8988T (cell line): ENCODE measurements at places on chromosomes 5 and 9.

DNA sequence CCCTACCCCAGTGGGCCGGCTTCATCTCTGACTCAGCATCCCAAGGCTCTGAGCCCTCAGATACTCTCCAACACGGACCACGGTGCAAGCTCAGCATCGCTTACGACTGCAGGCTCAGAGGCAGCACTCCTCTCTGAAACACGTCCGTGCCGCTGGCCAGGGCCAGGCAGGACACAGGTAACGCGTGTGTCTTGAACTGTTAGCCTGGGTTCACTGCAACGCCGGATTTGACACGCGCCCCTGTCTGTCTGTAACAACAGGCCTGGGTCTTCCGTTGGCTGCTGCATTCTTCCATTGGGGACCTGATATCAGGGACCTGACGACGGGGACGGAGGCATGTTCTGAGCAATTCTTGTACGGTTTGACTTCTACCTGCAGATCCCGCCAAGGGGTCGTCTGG is 6.4 kb downstream of the SLC6A3 start:
- no peak for DNase-seq

DNA sequence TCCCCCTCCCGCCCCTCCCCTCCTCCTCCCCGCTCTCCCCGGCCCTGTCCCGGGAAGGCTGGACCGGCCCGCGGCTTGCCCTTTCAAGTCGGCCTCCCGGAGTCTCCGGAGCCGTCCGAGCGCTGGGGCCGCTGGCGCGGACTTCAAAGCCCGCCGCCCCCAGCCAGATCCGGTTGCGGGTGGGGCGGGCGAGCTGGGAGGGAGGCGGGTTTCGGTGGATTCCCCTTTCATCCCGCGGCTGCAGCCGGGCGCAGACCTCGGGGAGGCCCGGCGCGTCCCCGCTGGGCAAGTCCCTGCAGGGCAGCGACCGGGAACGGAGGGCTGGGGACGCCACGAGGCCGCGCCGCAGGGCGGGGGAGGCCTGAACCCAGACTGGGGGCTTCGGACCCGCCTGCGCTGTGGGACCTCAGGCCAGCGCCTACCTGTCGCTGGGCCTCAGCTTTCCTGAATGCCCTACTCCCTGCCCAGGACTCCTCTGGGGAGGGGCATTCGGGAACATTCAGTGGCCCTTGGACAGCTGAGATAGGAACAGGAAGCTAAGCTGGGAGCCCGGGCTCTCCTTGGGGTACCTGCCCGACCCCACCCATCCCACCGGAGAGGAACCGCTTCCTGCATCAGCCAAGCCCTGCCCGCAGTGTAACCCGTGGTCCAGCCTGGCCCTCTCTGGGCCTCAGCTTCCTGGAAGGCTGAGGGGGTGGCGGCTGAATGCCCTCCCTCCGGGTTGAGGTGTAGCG is 23.4 kb downstream of the C9orf50 start:
- no peak for DNase-seq

DNA sequence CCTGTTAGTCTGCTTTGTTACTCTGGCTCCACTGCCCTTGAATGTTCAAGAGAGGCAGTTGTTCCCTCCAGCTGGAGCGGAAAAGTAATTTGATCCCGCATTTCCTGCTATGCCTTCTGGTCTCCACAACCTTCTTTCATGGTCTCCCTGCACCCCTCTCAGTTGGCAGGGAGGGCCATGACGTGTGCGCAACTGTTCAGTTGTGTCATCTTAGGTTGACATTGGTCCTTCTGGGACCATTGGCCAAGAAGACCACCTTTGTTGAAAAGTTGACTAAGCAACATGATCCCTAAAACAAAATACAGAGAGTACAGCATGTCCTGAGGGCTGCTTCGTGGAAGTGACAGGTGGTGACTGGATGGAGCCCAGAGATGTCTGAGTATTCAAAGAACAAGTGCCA is 192.5 kb upstream of the TUT7 start:
- no peak for DNase-seq

GRCh38 chr9:136935651-136936050 is 8.9 kb downstream of the FBXW5 start:
- DNase-seq = no peak

GRCh38 chr5:143573568-143574170 is 170.2 kb upstream of the NR3C1 start:
- DNase-seq = no peak

DNA sequence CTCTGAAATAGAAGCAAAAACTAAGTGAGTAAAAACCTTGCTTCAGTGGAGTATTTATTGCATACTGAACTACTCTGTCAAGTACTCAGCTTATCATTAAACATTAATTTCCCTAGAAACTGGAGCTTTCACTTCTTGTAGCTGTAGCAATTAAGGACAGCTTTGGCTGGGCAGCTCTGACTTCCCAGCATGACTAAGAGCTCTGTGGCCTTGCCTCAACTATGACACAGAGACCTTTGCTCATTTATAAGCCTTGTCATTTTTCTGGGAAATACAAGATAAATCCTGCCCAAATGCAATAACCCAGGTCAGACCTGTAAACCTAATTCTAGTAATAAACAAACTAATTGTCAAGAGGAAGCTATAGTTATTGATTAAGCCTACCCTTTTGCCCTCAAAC is 65.4 kb upstream of the STK32A start:
- no peak for DNase-seq

GRCh38 chr5:81181576-81182316 is 51.4 kb upstream of the CKMT2 start:
- DNase-seq = no peak

GRCh38 chr5:10723514-10723913 is 37.5 kb downstream of the DAP start:
- no peak for DNase-seq

DNA sequence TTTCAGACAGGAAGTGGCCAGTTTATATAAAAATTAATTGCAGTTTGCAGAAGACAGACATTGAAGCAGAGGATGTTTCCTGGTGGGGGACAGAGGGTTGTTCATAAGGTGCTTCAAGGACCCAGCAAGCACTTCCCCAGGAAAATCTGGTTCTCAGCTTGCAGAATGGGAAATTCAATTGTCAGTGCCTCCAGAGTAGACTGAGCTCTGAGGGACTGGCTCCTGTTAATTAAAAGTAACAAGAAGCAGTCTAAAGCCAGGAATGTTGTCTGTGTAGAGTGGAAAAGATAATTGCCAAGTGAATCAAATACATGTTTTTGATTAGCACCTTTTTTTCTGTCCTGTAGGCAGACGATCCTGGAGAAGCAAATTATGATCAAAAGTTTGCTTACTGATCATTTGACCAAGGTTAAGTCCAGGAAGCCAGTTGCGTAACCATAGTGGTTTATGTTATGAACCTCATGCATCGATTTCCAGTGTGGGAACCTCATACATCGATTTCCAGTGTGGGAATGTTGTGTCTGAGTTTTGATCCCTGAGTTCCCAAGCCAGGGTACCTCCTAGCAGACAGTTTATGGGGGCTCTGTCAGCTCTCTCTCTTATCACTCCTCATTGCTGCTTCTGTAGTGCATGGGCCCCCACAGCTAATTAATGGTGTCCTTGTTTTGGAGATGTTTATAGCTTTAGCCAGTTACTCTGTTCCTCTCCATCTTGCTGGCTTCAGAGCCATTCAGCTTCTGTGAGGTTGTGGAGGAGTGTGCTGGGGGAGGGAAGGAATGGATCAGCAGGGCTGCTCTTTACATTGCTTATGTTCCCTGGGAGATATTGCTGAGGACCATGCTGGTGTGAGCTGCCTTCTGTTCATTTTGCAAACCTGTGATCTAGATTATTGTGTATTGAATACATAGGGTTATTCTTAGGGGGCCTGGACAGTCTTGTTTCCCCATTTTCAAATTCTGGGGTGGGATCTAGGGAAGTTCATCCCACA is 17.1 kb downstream of the MSANTD3 start:
- DNase-seq = no peak

DNA sequence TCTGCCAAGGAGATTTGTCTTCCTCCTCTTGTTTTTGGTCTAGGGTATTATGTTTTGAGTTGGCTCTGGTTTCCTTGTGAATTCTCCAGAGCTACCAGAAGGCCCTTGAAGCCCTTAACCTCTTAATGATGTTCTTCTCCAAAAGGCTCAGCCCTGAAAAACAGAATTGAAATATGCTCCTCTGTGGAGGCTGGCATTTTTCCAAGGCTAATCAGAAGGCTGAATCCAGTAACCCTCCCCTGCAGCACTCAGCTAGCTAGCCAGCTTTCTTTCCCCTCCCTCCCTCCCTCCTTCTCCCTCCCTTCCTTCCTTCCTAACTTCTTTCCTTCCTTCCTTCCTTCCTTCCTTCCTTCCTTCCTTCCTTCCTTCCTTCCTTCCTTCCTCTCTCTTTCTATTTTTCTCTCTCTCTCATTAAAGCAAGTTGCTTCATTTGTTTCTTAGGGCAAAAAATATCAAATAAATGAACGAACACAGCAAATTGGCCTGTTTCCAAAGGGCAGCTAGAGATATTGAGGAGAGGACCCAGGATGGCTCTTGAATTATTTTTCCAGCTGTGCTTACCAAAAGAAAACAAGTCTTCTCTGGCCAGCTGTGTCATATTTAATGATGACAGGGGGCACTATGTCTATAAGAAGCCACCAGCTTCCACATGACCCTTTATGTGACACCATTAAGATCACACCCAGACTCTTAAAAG is 38.7 kb downstream of the JAKMIP2 start:
- no peak for DNase-seq

- no peak for DNase-seq
Observed at GRCh38 chr9:97767891-97768290, 70.8 kb upstream of the XPA start.

- no peak for DNase-seq
Observed at GRCh38 chr9:137240318-137240840, 708 bp upstream of the TUBB4B start.

DNA sequence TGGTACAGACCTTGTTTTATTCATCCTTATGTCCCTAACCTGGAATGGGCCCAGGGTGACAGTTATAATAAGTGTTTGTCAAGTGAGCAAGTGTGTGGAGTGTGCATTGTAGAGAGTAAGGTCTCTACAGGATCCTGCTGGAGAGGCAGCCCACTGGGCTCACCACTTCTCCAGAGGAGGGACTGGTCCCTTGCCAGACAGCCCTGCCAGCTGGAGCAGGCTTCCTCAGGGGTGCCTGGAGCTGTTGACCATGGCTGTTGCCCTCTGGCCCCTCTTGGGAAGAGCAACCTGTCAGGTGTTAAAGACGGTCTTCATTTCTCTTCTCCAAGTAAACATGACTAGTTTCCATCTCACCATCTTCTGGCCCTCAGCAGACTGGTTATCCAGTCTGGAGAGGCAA is 20.0 kb downstream of the IRF1 start:
- DNase-seq = no peak

GRCh38 chr9:134526584-134527477 is 114.8 kb upstream of the COL5A1 start:
- DNase-seq = no peak

- DNase-seq = no peak
Observed at GRCh38 chr9:27412963-27413362, 111.1 kb upstream of the IFNK start.

GRCh38 chr5:40359093-40359492 is 320.6 kb upstream of the PTGER4 start:
- DNase-seq = no peak

DNA sequence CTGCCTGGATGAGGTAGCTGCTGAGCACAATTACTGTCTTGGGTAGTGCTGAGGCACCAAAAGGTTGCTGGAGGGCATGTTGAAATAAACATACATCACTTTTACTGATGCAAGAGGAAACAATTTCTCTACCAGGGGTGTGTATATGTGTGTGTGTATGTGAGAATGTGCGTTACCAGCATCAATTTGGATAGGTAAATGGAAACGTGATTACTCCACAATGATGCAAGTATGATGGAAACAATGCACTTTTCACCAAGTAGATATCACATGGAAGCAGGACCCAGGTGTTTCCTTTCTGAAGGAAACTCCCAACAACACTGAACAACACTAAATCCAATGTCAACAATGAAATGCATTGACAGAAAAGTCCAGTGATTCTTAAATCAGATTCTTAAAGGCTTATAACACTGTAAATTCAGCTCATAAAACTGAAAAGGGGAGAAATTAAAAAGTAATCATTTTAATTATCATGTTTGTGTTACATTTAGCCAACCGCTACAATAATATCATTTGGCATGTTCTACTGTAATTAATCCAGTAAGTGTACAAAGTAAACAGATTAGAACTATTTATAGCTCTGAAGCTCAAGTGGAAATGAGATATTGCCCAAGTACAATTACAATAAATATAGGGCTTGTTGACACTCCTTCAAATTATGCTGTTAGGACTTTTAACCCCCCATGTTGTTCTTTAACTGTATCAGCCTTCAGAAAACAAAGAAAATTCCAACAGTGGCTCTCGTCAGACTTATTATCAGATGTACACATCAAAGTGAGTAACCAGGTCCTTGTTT is 25.3 kb downstream of the YIPF5 start:
- DNase-seq = no peak

DNA sequence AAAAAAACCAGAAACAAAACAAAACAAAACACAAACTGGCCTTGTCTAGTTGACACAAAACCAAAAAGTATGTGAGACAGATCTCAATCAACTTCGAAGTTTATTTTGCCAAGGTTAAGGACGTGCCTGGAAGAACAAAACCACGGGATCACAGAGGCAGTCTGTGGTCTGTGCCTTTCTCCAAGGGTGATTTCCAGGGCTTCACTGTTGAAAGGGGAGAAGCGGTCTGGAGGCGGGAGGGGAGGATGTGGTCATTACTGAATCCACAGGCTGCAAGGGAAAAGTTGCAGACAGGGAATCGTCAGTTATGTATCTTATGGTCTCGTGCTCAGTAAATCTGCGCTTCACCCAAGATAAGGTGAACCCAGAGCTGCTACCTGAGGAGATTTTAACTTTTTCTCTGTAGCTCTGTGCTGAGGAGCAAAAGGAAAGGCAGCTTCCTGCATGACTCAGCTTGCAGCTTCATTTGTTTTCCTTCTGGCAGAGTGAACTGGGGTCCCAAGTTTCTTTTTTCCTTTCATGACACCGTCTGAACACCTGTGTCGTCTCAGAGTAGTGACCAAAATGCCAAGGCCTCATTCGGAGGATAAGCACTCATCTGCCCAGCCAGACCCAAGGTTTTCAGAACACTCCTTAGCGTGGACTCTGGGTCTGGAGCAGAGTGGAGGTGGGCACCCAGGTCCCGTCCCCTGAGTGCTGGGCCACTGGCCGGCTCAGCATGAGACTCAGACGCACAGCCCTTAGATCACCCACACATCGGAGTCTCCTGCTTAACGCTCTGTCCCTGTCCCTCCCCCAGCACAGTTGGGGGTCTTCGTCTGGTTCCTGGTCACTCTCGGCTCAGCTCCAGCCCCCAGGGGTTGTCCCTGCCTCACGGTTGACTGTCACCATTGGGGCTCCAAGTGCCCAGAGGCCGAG is 25.9 kb downstream of the ROPN1L start:
- no peak for DNase-seq

GRCh38 chr5:55160493-55161209 is 680 bp downstream of the GPX8 start:
- no peak for DNase-seq
